ENCODE measurements at places on chromosomes 13 and 19. TPM values are rescaled to one million over a fixed set of nuclear protein-coding genes. Genes with fewer than 3 reads are reported as not detected.
A peak's percentile ranks its signal among the peaks of the same experiment; 100 is the strongest.

MEIOSIN gene
- polyA plus RNA-seq: not detected

DNA sequence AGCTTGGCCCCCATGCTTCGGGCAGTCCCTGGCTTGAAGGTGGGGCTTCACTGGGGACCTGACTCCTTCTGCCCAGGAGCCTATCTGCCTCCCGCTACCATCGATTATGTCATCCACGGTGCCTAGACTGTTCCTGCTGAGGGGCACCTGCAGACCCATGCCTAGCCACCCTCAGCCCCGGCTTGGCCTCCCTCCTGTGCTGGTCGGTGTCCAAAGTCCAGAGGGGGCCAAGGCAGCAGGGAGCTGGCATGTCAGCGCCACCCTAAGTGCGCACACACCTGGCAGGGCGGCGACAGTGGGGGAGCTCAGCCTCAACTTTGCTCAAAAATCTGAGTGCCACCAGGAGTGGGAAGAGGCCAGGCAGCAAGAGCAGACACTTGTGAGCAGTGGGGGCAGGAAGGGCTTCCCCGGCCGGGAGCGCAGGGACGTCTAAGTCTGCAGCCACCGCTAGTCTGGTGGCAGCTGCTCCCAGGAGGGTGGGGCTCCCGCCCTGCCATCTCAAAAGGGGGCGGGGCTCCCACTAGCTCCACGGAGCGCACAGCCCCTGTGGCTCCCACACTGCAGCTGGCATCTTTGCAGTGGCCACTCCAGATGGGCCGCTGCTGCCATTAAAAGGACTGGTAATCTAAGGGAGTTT lies 13.5 kb upstream of the URAD start:
- no peak for DNase-seq

DNA sequence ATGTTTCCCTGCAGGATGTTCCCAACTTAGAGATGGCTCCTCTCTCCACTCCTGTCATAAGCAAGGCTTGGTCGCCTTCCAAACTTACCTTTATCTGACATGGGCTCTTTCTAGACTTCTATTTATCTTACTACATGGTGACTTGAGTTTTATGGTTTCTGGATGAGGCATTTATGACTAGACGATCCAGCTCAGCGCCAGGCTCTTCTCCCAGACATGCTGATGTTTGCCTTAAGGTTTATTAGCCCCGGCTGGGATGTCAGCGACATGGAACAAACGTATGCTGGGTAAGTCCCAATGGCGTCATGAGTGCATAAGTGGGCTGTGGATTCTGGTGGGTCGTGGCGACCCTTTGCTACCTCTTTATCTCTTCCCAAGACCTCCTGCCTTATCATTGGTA lies 39.8 kb upstream of the SLC15A1 start:
- DNase-seq: no peak

- no peak for DNase-seq
These were observed 551.4 kb downstream of the SLITRK6 start for GRCh38 chr13:85247780-85248179.

FAM83E gene
- polyA plus RNA-seq: 109 TPM

CACNG6 gene
- not detected for polyA plus RNA-seq

DNA sequence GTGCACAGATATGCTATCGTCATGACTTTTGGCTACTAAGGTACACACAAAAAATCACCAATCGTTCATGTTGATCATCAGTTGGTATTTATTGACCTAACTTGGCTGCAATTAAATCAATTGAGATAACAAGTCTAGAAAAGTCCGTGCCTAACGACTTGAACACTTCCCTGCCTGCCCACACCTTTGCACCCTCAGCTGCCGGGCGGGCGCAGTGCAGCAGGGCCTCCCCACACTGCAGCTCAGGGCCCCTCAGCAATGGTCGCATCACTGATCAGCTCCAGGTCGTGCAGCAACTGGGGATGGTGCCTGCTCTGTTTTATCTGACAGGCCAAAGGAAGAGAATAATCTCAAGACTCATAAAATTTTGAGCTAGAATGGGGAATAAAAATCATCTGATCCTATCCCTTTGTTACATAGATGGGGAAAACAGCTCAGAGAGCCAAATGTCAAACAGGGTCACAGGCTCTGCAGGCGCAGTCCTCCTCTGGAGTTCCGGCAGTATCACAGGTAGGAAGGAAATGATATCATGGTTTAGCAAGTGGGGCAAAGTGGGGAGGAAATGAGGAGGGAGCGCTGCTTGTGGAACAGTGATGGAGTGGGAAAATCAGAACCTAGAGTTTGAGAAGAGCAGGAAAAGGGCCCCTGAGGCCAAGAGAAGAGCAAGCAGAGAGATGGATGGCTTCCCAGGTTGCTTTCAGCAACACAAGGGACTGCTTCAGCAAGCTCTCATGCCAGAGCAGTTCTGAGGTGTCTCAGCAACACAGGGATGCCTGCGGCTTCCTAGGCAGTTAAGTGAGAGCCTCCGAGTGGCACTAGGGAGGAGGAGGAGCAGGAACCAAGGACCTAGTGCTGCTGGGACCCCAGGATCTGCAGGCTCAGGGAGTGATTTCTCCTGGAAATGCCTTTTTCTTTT lies 57.5 kb downstream of the SLC7A1 start:
- no peak for DNase-seq

GRCh38 chr13:36965767-36966166 lies 33.4 kb downstream of the ALG5 start:
- no peak for DNase-seq

DNA sequence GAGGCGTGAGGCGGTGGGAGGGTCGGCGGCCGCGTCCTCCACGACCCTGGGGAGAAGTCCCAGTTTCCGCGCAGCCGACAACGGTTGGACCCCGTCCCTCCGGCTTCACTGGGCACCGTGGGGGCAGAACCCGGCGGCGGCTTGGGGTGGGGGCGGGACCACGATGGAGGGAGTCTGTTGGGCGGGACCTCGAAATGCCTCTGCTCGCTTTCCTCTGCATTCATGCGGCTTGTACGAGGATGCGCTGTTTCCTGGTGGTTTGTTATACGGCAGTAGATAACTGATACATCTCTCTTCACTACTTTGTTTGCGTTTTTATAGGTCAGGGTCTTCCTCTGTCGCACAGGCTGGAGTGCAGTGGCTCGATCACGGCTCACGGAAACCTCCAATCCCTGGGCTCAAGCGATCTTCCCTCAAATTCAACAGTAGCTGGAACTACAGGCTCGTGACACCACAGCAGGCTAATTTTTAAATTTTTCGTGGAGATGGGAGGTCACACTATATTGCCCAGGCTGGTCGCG lies 24.6 kb upstream of the ZNF846 start:
- DNase-seq: peak; percentile 82

DNA sequence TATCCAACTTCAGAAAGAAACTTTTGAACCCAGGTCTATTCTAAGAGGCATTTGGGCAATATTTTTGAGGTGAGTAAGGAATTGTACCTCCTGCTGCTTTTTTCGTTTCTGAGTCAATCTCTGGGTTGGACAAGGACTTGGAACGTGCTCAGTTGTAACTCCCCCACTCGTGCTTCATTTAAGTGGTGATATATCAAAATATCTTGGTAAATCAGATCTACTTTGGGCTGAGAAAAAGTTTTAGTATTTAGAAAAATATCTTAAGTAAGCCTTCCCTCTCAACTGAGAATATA lies 728.9 kb downstream of the EFNB2 start:
- no peak for DNase-seq

KLF1 gene
- not detected for polyA plus RNA-seq

PALM gene
- polyA plus RNA-seq: 3.0 TPM

GRCh38 chr19:4566402-4567051 lies 7.0 kb upstream of the SEMA6B start:
- no peak for DNase-seq

IGFL3 gene
- not detected for polyA plus RNA-seq

DNA sequence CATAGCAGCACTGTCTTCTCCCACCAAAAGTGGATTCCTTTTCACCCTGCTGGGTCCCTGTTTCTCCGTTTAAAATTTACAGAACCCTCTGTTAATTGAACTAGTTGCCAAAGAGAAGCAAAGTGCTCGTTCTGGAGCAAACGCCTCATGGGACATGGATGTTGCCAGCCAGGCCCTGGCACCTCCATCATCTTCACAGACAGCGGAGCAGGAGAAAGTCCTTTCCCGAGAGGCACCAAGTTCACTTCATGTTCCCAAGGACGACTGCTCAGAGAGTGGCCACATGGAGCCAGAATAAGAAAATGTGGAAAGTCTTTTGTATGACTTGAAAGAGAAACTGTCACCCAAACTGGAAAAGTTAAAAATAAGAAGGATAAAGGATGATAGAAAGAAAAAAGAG lies 151.5 kb downstream of the SOX1 start:
- no peak for DNase-seq

DNA sequence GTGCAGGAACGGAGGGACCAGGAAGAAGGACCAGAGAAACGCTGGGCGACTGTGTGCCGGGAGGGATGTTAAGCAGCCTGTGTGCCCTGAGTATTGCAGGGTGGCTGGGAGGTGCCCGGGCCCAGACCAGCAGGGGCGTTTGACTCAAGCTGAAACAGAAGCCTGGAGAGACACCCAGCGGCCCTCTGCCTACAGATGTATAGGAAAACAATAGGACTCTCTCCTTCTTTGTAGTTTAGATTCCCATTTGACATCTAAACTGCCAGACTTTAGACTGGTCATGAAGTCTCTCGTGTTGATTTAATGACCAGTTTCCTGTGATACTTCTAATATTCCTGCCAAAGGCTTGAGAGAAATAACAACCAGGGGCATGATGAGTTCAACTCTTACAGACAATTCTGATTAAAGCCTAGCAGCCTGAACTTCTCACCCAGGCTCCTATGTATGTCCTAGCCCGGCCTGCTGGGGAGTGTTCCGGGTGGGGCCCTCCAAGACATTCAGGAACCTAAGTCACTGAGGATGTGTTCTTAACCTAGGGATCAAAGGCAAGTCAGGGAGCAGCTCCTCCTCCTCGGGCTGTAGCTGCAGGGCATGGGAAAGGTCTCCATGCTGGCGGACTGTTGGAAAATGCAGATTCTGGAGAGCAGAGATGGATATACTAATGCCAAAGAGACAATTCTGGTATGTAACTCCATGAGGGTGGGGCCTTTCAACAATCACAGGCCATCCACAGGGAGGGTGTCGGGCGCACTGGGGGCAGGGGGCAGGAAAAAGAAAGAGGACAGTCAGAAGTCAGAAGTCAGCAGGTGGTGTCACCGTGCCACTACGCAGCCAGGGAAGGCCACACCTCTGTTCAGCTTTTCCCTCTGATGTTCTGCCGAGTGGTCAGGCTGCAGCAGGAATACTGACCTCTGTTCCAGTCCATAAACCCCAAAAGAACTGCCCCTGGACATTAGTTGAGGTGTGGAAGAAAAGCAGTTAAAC lies 131.8 kb downstream of the STARD13 start:
- no peak for DNase-seq

- DNase-seq: no peak
These were observed 12.4 kb downstream of the ZIC5 start for GRCh38 chr13:99959127-99959539.

AKAP11 gene
- polyA plus RNA-seq: 3.6 TPM

JSRP1 gene
- polyA plus RNA-seq: 1.0 TPM

Data from sigmoid colon (tissue), 7 donors.